H54 (cell line): ENCODE measurements at places on chromosomes 5 and 9.

DNA sequence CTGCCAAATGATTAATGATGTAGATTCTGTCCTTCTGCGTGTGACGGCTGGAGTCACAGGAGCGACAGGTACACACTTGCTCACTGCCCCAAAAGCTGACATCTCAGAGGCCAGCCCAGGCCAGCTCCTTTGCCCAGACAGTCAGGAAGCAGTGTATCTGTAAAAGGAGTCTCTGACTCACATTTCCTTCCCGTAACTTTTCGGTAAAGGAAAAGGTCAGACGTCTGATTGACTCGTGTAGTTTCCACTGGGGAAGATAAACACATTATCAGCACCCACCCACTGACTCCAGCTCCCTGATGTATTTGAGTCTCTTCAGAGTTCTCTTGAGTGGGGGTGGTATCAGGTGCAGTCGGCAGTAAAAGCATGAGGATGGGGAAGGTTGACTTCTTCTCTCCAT is 64.4 kb upstream of the WWC1 start:
- no peak for DNase-seq

DNA sequence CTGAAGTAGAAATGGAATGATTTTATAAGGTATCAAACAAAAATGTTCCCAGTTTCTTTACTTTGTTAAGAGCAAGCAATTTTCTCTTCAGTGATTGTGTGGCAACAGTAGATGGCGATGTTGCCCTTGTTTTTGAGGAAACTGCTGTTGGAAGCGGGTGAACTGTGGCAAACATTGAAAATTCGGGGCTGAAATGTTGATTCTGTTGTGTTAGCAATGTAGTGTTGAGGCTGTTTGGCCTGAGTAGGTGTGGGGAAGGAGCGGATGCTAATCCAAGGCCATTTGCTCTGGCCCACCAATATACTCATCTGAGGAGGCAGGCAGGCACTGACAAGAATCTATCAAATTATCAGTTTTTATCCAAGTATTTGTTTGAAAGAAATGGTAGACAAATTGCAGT is 129.8 kb downstream of the SLC12A2 start:
- DNase-seq: no peak

DNA sequence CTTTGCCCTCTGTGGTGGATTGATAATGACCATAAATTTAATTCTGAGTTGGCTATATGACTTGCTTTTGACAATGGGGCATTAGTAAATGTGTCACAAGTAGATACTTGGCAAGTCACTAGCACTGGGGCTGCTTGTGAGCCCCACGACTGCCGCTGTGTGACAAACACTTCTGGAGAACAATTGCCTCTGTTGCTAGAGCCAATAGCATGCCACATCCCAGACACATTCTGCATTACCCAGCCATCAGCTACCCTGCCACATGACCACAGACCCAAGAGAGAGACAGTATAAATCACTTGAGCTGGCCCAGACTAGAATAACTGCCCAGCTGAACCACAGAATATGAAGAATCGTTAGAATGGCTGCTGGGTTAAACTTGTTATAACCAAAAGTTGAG is 753.2 kb upstream of the DMAC1 start:
- DNase-seq: no peak

DNA sequence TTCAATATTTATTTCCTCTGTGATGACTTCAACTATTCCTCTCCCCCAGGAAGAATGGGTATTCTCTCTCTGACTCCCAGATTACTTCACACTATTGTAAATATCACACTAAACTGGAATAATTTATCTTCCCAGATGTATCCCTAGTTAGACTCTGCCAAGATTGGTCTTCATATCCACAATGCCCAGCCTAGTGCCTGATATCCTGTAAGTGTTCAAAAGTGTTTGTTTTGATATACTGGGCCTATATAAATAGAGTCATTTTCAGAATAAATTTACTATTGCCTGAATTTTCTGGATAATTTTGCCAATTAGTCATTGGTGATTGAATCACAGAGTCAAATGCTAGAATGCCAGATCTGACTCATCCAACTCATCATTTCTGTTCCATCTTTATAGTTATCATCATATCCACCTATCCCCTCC is 143.7 kb upstream of the TNC start:
- DNase-seq: no peak

GRCh38 chr5:149448831-149449714 is 70.0 kb upstream of the IL17B start:
- DNase-seq: no peak

- no peak for DNase-seq
Measured at GRCh38 chr5:127305493-127305892, 14.9 kb downstream of the MEGF10 start.

DNA sequence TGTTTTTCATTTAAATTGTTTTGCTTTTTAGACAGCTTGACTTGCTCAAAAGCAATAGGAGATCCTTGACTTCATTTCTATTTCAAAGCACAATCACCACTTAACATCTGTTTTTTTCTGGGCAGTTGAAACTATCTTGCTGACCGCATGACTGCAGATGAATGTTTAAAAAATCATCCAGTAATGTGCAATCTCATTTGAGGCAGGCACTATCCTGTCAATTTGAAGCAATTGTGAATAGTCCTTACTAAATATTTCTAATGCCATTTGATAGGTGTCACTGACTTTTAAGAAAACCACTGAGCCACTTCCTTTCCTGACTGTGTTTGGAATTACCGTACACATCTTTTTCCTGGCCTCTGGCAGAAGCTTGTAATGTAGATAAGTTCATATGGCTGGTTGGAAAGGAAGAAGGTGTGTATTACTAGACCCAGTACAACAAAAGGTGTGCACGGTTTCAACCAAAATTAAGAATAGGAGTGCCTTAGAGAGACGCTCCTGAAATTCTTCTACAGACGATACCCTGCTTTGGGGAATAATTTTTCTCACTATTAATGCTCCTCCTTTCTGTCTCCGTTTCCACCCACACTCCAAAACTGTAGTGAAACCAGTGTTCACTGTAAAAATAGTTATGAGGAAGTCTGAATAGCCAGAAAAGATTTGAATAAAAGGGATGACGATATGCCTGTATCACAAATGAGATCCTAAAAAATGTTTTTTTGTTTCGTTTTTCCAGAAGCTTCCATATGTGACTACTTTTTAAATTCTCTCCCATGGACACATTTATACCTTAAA is 136.7 kb upstream of the MOCS2 start:
- no peak for DNase-seq

GRCh38 chr9:120985819-120986222 is 59.2 kb upstream of the TRAF1 start:
- peak; percentile 28 for DNase-seq

- no peak for DNase-seq
Measured at GRCh38 chr5:114252226-114252625, 109.6 kb upstream of the KCNN2 start.

GRCh38 chr9:70574151-70574837 is 159.8 kb upstream of the KLF9 start:
- no peak for DNase-seq

DNA sequence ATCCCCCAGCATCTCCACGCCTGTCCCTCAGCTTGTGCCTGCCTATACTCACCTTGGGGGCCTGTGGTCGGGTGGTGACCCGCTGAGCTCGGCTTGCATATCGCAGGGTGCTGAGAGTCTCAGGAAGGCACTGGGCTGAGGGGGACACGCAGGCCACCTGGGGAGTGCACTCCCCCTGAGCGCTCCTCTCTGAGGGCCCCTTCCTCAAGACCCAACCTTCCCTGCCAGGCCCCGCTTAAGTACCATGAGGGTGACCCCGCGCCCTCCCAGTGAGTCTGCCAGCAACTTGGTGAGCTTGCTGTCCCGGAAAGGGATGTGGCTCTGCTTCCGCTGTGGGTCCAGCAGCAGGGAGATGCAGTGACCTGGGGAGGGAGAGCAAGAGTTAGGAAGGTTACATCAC is 4.1 kb downstream of the KIF12 start:
- DNase-seq: no peak

- DNase-seq: no peak
Measured at GRCh38 chr5:62653001-62653863, 74.6 kb downstream of the LRRC70 start.

GRCh38 chr9:77851882-77852595 is 179.6 kb downstream of the GNAQ start:
- DNase-seq: no peak

DNA sequence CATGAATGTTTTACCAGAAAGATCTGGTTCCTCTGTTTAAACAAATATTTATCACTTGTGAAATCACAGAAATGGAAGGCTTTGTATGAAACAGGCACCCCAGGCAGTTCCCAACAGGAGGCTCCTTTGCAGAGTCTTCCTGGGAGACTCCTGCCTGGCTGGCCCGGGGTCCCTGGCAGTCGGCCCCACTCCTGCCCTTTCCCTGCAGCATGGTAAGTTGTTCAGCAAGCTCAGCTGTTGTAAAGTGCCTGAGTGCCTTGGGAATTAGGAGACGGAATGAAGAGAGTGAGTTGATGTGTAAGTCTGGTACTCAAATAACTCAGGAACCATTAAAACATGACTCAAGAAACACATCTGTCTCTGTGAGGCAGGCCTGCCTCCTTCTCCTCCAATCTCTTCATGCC is 17.5 kb upstream of the LHFPL2 start:
- no peak for DNase-seq

- no peak for DNase-seq
Measured at GRCh38 chr5:94173100-94173499, 431.7 kb upstream of the POU5F2 start.

DNA sequence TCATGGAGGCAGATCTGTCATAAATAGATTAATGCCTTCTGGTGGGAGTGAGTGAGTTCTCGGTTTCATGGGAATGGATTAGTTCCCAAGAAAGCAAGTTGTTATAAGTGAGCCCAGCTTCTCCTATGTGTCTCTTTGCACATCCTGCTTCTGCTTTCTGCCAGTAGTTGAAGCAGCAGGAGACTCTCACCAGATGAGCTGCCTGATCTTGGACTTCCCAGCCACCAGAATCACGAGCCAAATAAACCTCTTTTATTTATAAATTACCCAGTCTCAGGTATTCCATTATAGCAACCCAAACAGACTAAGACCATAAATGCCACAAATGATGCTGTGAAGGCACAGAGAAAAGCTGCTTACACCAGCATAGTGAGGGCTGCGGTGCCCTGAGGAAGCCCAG is 28.9 kb downstream of the BHMT start:
- DNase-seq: no peak

- peak; percentile 63 for DNase-seq
Measured at GRCh38 chr9:83472221-83472665, 66.0 kb downstream of the FRMD3 start.

- DNase-seq: no peak
Measured at GRCh38 chr9:94840738-94841137, 114.2 kb downstream of the AOPEP start.

DNA sequence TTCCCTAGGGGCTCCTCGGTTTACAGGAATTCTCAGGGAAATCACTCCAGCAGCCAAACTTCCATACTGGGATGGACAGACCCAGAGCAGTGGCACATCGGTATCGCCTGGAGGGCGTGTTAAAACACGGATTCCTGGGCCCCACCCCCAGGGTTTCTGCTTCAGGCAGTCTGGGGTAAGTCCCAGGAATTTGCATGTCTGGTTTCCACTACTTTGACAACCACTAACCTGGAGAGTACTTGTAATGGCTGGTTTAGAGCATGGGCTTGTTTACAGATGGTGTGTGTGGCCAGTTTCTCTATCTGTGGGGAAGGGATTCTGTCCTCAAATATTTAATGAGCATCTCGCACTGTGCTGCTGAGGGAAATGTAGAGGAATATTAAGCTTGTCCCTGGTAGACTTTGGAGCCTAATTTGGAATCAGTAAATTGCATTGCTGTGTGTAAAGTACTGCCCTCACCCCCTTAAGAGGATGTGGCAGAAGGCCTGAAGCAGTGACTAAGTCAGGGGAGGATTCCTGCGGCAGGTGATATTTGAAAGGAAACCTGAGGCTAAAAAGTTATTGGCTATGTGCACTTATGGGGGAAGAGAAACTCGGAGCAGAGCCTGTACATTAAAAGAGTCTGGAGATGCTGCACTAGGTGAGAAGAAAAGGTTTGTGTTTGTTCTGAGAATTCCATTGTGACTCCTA is 18.6 kb upstream of the TJP2 start:
- DNase-seq: no peak

DNA sequence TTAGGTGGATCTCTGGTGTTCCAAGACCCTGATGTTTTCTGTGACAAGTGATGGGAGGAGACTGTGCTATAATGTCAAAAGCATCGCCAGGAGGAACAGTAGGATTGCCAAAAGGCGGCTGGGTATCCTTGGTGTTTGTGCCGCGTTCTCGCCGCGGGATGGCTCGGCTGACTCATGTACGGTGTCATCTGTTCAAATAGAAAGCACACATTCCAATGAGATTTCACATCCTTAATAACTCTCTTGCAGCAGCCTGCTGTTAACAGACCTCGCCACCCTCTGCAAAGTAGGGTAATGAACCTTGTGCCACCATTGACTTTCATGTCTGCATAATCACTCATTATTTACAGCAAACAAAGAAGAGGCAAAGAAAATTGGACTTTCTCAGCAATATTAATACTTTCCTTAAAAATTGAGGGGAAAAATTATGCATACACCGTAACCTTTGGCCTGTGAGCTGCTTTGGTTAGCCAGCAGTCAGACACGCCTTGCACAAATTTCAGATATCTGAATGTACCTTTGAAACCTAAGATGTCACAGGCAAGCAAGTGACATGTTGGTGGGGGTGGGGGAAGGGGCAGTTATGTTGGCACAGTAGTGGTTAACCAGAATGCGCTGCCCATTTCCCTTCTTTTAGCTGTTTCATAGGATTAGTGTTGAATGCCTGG is 289.4 kb downstream of the EFNA5 start:
- DNase-seq: peak; percentile 57

GRCh38 chr5:142520885-142521284 is 165.0 kb downstream of the FGF1 start:
- DNase-seq: no peak

- DNase-seq: no peak
Measured at GRCh38 chr5:152523964-152524363, 118.9 kb upstream of the NMUR2 start.

DNA sequence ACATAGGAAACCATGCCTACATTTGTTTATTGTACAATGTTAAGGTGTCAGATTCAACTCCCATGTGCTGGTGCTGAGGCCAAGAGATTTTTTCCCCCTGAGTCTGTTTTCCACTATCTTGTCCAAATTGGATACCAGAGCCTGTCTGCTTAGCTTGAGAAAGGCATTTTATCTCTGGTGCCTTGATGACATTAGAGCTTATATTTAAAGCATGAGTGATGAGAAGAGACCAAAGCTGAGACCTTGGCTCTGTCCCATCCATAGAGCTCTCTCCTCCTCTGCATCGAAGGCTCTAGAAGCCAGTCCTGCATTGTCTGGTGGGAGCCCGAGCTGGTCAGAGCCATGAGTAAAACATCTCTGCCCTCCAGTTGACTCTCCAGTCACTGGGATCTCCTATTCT is 10.4 kb upstream of the PPP2CA start:
- no peak for DNase-seq

- DNase-seq: peak; percentile 80
Measured at GRCh38 chr9:72524820-72525540, 3.6 kb downstream of the TMC1 start.

GRCh38 chr9:132077881-132078698 is 1.6 kb downstream of the MED27 start:
- peak; percentile 35 for DNase-seq
